Neural crest cell (in vitro differentiated cells): ENCODE measurements at places on chromosomes 13 and 19. TPM values are rescaled to one million over a fixed set of nuclear protein-coding genes. Genes with fewer than 3 reads are reported as not detected.
A peak's percentile ranks its signal among the peaks of the same experiment; 100 is the strongest.

GRCh38 chr19:3386447-3387234, 20.3 kb downstream of the NFIC start:
- no peak overlapping the region for H3K4me3 ChIP-seq
- no peak overlapping the region for H3K27ac ChIP-seq
- H3K27me3 ChIP-seq, result peaks cover 38% of the 10 kb centered on the region

DNA sequence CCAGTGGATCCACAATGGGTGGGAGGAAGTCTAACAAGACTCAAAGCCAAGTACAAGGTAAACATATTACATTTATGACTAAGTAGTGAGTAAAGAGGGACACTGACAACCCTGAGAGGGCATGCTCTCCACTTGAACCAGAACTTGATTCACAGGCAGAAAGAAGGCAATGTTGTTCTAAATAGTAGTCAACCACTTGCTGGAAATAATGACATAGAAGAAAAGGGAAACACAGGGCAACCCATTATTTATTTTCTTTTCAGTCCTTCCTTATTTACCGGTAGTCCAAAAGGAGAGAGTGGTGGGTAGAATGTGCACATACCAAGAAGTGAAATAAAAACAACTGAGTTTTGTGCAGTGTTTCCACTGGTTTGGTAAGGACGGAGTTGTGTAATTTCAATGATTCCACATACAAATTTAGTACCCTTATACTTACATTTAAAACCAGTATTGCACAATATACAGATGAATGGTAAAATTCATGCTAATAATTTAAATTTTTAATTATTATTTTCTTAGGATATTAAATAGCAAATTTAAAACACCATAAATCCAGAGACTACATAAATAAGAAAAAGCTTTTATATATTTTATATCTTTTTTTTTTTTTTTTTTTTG, 65.9 kb downstream of the ENOX1 start:
- peaks cover 3% of the 10 kb centered on the region for H3K4me1 ChIP-seq
- peaks cover 4% of the 10 kb centered on the region for H3K36me3 ChIP-seq
- H3K27me3 ChIP-seq, result no peaks in the 10 kb centered on the region
- H3K4me3 ChIP-seq, result no peak overlapping the region
- no peak for DNase-seq

DNA sequence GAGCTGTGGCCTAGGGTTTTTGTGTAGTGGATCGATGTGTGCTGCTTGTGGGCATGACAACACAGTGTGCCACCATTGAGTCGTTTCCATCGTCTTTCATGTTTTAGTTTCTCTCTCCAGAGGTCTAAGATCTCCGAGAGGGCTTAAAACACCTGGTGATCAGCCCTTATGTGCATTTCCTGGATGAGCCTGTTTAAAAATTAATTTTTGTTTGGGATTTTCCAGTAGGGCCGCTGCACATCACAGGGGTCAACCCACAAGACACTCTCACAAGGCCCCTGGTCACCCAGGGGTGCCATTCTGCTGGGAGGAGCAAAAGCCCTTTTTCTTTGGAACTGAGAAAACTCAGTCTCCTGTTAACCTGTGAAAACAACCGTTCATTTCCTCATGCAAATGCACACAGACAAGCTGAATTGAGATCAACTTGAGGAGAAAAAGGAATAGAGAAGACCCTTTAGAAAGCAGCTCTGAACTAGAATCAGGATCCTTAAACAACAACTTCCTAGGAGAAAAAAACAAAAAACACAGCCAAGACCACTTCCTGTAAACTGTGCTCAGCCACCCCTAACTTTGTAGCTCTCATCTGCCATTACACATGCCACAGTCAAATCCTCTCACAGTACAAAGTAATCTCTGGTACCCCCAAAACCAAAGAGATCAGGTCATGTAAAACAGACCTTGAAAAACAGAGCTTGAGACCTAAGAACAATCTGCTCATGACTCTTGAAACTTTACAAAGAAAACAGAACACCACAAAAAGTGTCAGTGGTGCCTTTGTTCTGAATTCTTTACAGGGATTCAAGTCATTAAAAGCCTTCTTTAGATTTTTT, 8.3 kb upstream of the MTRF1 start:
- no peak for DNase-seq
- H3K4me1 ChIP-seq, result no peaks in the 10 kb centered on the region
- H3K27ac ChIP-seq, result no peak overlapping the region
- peaks cover under 1% of the 10 kb centered on the region for H3K27me3 ChIP-seq

GRCh38 chr19:10238172-10238783, 7.1 kb upstream of the S1PR2 start:
- peaks cover 7% of the 10 kb centered on the region for H3K4me1 ChIP-seq
- no peaks in the 10 kb centered on the region for H3K36me3 ChIP-seq
- no peaks in the 10 kb centered on the region for H3K27me3 ChIP-seq
- no peak for DNase-seq
- no peak overlapping the region for H3K4me3 ChIP-seq

DNA sequence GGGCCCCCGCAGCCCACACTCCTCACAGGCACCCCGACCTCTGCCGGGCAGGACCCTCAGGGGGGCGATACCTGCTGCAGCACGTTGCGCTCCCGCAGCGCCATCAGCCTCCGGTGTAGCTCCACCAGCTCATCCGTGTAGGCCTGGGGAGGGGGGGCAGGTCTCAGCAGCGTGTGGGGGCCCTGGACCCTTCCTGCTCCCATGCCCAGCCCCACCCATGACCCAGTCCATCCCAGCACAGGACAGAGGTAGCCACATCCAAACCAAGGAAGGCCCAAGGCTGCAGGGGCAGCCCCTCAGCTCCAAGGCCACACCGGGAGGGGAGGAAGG, 66.5 kb downstream of the MLLT1 start:
- no peak overlapping the region for H3K4me3 ChIP-seq
- H3K36me3 ChIP-seq, result peaks cover 2% of the 10 kb centered on the region
- DNase-seq, result no peak
- no peak overlapping the region for H3K27ac ChIP-seq

- no peaks in the 10 kb centered on the region for H3K4me1 ChIP-seq
- H3K27me3 ChIP-seq, result no peaks in the 10 kb centered on the region
- H3K36me3 ChIP-seq, result peaks cover 2% of the 10 kb centered on the region
Measured at GRCh38 chr19:54670576-54671357, 8.0 kb downstream of the LILRB4 start.

TJP3 gene
- not detected in 2 replicates for total RNA-seq

- no peaks in the 10 kb centered on the region for H3K27me3 ChIP-seq
- no peaks in the 10 kb centered on the region for H3K4me1 ChIP-seq
- peak overlapping the region; percentile 12 for H3K27ac ChIP-seq
- H3K36me3 ChIP-seq, result peaks cover 41% of the 10 kb centered on the region
- no peak overlapping the region for H3K4me3 ChIP-seq
Measured at GRCh38 chr13:112828082-112828699, 138.4 kb downstream of the ATP11A start.

DNA sequence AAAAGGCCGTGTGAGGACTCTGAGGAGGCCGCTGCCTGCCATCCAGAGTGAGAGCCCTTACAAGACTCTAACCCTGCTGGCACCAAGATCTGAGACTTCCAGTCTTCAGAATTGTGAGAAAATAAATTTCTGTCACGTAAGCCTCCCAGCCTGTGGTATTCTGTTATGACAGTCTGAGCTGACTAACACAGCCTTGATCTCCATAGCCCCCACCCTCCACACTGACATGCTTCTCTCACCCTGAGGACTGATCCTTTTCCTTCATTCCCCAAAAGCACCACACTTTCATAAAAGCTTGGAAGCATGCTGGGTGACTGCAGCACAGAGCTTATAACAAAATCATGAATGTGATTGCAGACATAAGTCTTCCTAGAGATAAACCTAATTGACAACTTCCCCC, 1059.8 kb downstream of the UQCRFS1 start:
- DNase-seq, result no peak
- peaks cover 25% of the 10 kb centered on the region for H3K27me3 ChIP-seq
- H3K36me3 ChIP-seq, result no peaks in the 10 kb centered on the region
- no peak overlapping the region for H3K4me3 ChIP-seq
- H3K27ac ChIP-seq, result no peak overlapping the region

- DNase-seq, result no peak
- no peaks in the 10 kb centered on the region for H3K27me3 ChIP-seq
- H3K4me1 ChIP-seq, result peaks cover 7% of the 10 kb centered on the region
Measured at GRCh38 chr13:49314344-49314882, 66.7 kb downstream of the CDADC1 start.

- H3K27me3 ChIP-seq, result no peaks in the 10 kb centered on the region
- H3K4me1 ChIP-seq, result no peaks in the 10 kb centered on the region
- no peak overlapping the region for H3K4me3 ChIP-seq
- peaks cover 7% of the 10 kb centered on the region for H3K36me3 ChIP-seq
Measured at GRCh38 chr19:2795827-2796658, 10.7 kb downstream of the THOP1 start.

- H3K27me3 ChIP-seq, result no peaks in the 10 kb centered on the region
- no peak for DNase-seq
- H3K27ac ChIP-seq, result no peak within 1 kb of the TSS
- H3K4me1 ChIP-seq, result no peaks in the 10 kb centered on the region
- H3K36me3 ChIP-seq, result no peaks in the 10 kb centered on the region
Measured at GRCh38 chr13:36214163-36214921, at the start of gene SOHLH2. SOHLH2 (minus strand) TSS chr13:36214556; CDS start chr13:36214526, 30 bp downstream.

LILRA6 gene
- total RNA-seq, result not detected in 2 replicates

DNA sequence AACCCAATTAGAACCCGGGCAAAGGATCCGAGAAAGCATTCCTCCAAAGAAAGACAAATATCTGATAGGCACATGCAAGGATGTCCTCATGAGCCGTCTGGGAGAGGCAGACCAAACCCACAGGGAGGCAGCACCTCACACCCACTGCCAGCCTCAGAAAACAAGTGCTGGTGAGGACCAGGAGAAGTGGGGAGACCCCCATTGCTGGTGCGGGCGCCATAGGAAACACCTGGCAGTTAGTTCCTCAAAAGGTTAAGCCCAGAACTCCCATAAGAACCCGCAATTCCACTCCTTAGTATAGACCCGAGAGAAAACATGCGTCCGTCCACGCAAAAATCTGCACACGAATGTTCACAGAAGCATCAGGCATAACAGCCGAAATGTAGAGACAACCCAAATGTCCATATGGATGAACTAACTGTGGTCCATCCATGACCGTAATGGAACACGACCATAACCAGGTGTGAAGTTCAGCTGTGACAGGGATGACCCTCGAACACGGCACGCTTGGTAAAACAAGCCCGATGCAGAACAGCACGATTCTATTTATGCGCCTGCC, 7.9 kb downstream of the ZNF787 start:
- no peaks in the 10 kb centered on the region for H3K27me3 ChIP-seq
- peak overlapping the region; percentile 57 for H3K27ac ChIP-seq
- no peaks in the 10 kb centered on the region for H3K36me3 ChIP-seq
- peaks cover 45% of the 10 kb centered on the region for H3K4me1 ChIP-seq

ZNF223 gene
- total RNA-seq, result 5.8 and 7.6 TPM in 2 replicates

DNA sequence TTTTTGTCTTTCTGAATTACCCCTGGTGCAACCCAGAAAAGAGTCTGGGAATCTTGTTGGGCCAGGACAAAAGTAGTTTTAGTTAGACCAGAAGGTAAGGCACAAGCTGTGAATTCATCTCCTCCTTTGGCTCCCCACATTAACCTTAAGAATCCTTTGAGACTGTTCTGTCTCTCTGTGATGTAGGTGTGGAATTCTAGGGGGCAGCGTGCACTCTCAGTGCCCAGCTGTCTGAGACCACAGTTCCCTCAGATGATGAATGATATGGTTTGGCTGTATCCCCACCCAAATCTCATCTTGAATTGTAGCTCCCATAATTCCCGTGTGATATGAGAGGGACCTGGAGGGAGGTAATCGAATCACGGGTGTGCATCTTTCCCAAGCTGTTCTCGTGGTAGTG, 43.9 kb downstream of the ZNF506 start:
- H3K36me3 ChIP-seq, result peaks cover 21% of the 10 kb centered on the region
- H3K27ac ChIP-seq, result no peak overlapping the region
- DNase-seq, result no peak
- H3K27me3 ChIP-seq, result no peaks in the 10 kb centered on the region
- H3K4me1 ChIP-seq, result peaks cover 27% of the 10 kb centered on the region
- peak overlapping the region; percentile 96 for H3K4me3 ChIP-seq

DNA sequence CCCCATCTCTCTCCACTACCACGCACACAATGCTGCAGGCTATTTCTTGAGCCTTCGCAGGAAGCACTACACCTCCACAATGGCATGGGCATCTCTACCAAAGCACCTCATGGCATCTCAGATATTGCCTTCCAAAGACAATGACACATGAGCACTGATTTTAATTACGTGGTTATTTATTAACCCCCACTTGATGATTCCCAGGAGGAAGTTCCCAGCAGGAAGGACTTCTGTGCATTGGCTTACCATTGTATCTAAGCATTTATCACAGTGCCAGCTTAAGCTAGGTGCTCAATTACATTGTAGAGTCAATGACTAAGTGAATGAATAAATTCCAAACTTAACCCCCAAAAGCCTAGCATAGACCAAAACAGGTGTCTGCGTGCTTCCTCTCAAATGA, 101.4 kb downstream of the ABCC4 start:
- no peak for DNase-seq
- no peaks in the 10 kb centered on the region for H3K4me1 ChIP-seq
- H3K27ac ChIP-seq, result no peak overlapping the region
- no peaks in the 10 kb centered on the region for H3K27me3 ChIP-seq
- peaks cover 19% of the 10 kb centered on the region for H3K36me3 ChIP-seq

- no peaks in the 10 kb centered on the region for H3K4me1 ChIP-seq
- DNase-seq, result no peak
- peaks cover 3% of the 10 kb centered on the region for H3K36me3 ChIP-seq
- no peaks in the 10 kb centered on the region for H3K27me3 ChIP-seq
- no peak overlapping the region for H3K27ac ChIP-seq
Measured at GRCh38 chr13:50318887-50319286, 303.6 kb downstream of the KCNRG start.

DNA sequence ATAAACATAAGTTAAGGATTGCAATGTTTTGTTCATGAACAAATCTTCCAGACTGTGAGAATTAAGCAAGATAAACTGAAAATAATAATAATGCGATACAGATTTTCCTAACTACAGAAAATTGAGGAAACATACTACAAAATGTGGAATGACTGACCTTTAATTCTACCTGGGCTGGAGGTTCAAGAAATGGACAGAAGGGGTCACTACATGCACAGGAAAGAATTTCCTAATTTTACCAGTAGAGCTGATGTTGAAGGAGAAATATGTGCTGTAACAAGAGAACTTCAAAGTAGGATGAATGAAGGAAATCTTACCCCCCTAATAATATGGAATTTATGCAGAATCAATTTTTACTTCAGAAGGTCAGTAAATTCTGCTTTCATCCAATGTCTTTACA, 62.3 kb downstream of the ZNF627 start:
- H3K27ac ChIP-seq, result no peak overlapping the region
- no peak for DNase-seq
- H3K4me1 ChIP-seq, result no peaks in the 10 kb centered on the region
- H3K27me3 ChIP-seq, result no peaks in the 10 kb centered on the region

GRCh38 chr13:93614776-93615175, 388.2 kb downstream of the GPC6 start:
- H3K4me3 ChIP-seq, result no peak overlapping the region
- H3K27me3 ChIP-seq, result no peaks in the 10 kb centered on the region
- no peaks in the 10 kb centered on the region for H3K4me1 ChIP-seq
- no peaks in the 10 kb centered on the region for H3K36me3 ChIP-seq
- no peak overlapping the region for H3K27ac ChIP-seq

TRPM4 gene
- total RNA-seq, result 8.1 and 9.6 TPM in 2 replicates
